ENCODE measurements at places on chromosomes 16 and 17. TPM values are rescaled to one million over a fixed set of nuclear protein-coding genes. Genes with fewer than 3 reads are reported as not detected.

The CACNG3 gene
- not detected for total RNA-seq

DNA sequence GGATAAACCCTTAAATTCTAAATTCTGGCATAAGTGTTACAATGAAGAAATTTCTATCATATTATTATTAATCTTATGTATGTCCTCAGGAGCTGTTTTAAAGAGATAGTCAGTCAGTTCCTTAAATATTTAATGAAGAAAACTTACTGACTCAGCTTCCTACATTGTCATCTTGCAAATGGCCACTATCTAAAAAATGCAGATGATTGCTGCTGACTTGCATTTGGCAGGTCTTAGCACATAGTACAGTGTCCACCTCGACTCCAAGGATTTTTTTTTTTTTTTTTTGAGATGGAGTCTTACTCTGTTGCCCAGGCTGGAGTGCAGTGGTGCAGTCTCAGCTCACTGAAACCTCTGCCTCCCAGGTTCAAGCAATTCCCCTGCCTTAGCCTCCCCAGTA, 55.1 kb upstream of the CORO6 start:
- H3K27me3 ChIP-seq, result no peaks in the 10 kb centered on the region
- no peak for DNase-seq
- peak overlapping the region; percentile 73 for H3K27ac ChIP-seq
- no peaks in the 10 kb centered on the region for H3K36me3 ChIP-seq
- peaks cover 36% of the 10 kb centered on the region for H3K4me1 ChIP-seq
- H3K4me3 ChIP-seq, result no peak overlapping the region

- no peak overlapping the region for H3K27ac ChIP-seq
- no peaks in the 10 kb centered on the region for H3K27me3 ChIP-seq
- DNase-seq, result no peak
- no peaks in the 10 kb centered on the region for H3K4me1 ChIP-seq
Measured at GRCh38 chr16:12749076-12749475, 54.6 kb downstream of the CPPED1 start.

DNA sequence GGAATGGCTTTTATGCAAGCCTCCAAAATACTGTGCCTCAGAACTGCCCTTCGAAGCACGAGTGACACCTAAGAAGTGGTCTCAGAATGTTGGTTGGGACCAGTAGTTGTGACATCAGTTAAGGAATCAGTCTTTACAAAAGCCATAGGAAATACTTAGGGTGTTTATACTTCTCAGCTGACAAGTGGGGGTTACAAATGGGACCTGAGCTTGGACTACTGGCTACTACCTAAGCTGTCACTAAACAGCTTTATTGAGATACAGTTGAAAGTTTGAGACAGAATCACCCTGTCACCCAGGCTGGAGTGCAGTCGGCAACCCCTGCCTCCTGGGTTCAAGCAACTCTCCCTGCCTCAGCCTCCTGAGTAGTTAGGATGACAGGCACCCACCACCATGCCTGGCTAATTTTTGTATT, 5.0 kb downstream of the RPL19 start:
- H3K4me3 ChIP-seq, result no peak overlapping the region
- H3K36me3 ChIP-seq, result peaks cover 40% of the 10 kb centered on the region
- no peak overlapping the region for H3K27ac ChIP-seq
- H3K27me3 ChIP-seq, result no peaks in the 10 kb centered on the region
- DNase-seq, result no peak

The GABARAP gene
- total RNA-seq, result 391 TPM

DNA sequence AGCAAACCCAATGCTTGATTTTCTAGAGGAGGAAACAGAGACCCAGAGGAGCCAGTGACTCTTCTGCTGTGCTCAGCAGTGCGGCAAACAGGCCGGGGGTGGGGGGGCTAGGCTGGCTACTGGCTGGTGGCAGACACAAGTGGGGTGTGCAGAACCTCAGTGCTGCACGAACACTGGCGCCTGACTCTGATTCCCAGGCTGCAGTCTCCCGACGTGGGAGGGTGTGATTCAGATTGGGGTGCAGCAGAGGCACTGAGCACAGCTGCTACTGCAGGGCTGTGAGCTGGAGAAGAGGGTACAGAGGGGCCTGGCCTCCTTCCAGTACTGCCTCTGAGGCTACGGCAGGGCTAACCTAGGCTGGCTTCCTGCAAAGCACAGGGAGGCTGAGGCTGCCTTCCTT, 8.1 kb downstream of the RPL19 start:
- no peak overlapping the region for H3K4me3 ChIP-seq
- no peak for DNase-seq
- H3K27me3 ChIP-seq, result no peaks in the 10 kb centered on the region
- peaks cover 30% of the 10 kb centered on the region for H3K4me1 ChIP-seq
- no peak overlapping the region for H3K27ac ChIP-seq

The GDE1 gene
- total RNA-seq, result 90.9 TPM

The CSH1 gene
- total RNA-seq, result not detected

The GUCY2D gene
- not detected for total RNA-seq

DNA sequence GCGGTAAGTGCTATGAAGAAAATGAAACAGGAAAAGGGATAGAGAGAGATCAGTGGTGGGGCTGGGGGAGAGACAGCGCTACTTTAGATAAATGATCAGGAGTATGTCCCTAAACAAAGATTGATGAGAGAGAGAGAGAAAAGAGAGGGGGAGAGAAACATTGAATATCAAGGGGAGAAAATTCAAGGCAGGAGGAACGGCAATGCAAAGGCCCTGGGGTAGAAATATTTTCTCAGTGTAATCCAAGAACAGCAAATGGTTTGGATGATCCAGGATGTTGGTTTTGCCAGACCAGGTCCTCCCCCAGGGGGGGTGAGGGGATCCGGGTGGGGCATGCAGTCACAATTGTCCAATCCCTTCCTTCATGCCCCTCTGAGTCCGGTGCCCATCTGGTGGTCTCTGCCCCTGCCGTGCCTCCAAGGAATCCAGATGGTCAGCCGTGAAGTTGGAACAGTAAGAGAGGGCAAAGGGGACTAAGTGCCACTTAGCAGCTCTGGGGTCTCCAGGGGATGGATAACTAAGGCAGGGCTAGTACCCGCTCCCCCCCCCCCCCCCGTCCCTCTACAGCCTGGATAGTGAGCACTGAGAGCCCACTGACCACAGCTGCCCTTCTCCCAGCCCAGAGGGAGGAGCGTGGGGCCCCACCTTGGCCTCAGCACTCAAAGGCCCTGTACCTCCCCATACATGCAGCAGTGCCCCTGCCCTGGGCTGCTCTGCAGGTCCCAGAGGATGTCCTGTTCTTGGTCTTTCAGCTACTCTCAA, 43.7 kb downstream of the TMEM132E start:
- DNase-seq, result no peak
- H3K4me3 ChIP-seq, result no peak overlapping the region
- H3K4me1 ChIP-seq, result no peaks in the 10 kb centered on the region
- no peak overlapping the region for H3K27ac ChIP-seq
- H3K27me3 ChIP-seq, result peaks cover 86% of the 10 kb centered on the region

DNA sequence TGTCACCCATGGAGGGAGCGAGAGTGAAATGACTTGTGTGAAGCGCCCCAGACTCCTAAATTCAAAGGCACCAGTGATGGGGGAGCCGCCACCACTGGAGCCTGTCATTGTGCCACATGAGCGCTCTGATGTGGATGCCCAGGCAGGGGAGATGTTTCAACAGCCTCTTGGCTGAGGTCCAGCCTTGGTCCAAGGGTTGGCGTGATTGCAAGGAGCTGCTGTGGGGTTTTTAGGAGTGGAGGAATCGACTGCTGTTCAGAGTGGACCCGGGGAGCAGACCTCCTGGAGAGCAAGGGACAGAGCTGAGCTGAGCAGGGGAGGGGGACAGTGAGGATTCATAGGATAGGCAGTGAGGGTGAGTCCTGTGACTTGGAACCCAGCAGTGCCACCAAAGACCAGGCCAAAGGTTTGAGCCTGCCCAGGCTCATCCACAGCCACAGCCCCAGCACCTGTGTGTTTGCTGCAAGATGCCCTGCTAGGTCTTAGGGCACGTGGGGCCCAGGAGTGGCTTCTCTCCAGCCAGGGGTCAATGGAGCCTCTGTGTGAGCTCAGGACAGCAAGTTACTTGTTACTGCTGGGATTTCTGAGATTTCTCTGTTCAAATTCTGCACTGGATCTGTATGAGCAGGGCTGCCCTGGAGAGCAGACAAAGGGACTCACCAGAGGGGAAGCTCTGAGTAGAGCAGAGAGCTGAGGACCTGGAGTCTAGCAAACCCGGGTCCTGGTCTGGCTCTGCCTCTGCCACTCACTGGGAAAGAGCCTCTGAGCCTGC, 20.3 kb downstream of the RHBDL3 start:
- H3K27ac ChIP-seq, result no peak overlapping the region
- H3K27me3 ChIP-seq, result peaks cover 16% of the 10 kb centered on the region
- DNase-seq, result no peak
- no peaks in the 10 kb centered on the region for H3K36me3 ChIP-seq

The PDK2 gene
- total RNA-seq, result 35.8 TPM

GRCh38 chr16:22316411-22316811, 19.2 kb downstream of the POLR3E start:
- no peaks in the 10 kb centered on the region for H3K27me3 ChIP-seq
- peaks cover 3% of the 10 kb centered on the region for H3K4me1 ChIP-seq
- DNase-seq, result no peak
- H3K27ac ChIP-seq, result no peak overlapping the region
- peaks cover 98% of the 10 kb centered on the region for H3K36me3 ChIP-seq

The APPBP2 gene
- total RNA-seq, result 26.8 TPM

- H3K4me3 ChIP-seq, result no peak overlapping the region
- DNase-seq, result no peak
- H3K36me3 ChIP-seq, result peaks cover 61% of the 10 kb centered on the region
- H3K27ac ChIP-seq, result peak overlapping the region; percentile 70
- no peaks in the 10 kb centered on the region for H3K27me3 ChIP-seq
- H3K4me1 ChIP-seq, result peaks cover 60% of the 10 kb centered on the region
Measured at GRCh38 chr16:66510711-66511601, 39.0 kb downstream of the TK2 start.

DNA sequence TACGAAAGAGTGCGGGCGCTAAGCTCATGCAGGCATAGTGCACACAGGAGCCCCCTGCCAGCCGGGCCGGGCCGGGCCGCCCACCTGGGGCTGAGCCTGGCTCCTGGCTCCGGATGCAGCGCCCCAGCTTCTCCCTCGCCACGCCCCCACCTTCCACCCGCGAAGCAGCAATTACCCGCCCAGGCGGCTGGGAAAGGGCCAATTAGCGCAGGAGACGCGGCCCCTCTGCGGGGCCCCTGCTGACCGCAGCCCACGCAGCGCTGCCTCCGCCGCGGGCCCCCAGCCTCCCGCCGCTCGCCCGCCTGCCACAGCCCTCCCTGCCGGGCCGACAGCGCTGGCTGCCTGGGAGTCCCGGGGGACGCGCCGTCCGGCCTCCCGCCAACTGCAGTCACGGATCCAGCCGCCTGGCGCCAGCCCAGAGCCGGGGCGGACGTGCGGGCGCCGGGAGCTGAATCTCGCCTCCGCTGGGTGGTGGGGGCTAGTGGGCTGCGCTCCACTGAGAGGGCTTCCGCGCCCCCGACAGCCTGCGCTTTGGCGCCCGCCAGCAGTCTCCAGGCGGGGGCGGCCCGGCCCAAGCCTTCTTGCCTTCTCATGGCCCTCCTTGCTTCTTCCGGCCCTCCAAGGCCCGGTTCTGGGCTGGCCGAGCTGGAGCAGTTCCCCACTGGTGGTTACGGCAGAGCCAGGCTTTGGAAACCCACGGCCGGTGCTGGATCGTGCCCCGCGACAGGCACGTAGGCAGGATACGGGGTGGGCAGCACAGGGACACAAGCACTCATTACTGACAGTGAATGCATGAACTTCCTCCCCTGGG, 14.9 kb upstream of the CBFB start:
- peaks cover 15% of the 10 kb centered on the region for H3K4me1 ChIP-seq
- H3K27ac ChIP-seq, result peak overlapping the region; percentile 69
- H3K4me3 ChIP-seq, result peak overlapping the region; percentile 67
- no peak for DNase-seq

- no peak overlapping the region for H3K4me3 ChIP-seq
- H3K27me3 ChIP-seq, result no peaks in the 10 kb centered on the region
- no peak overlapping the region for H3K27ac ChIP-seq
- H3K36me3 ChIP-seq, result no peaks in the 10 kb centered on the region
- DNase-seq, result no peak
Measured at GRCh38 chr16:84281074-84281473, 13.6 kb upstream of the WFDC1 start.

The KREMEN2 gene
- not detected for total RNA-seq

DNA sequence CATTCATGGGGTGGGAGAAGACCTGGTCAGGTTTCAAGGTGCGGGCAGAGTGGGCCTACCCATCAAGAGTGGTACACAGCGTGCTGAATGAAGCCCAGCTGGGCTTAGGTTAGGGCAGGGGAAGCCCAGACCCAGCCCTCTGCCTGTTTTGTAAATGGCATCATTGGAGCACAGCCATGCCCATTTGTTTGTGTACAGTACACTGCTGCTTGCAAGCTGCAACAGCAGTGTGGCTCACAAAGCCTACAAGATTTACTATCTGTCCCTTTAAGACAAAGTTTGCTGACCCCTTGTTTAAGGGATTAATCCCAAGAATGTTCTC, 230.1 kb upstream of the TNRC6C start:
- no peak for DNase-seq
- H3K27ac ChIP-seq, result peak overlapping the region; percentile 79
- H3K36me3 ChIP-seq, result no peaks in the 10 kb centered on the region

The KIF2B gene
- total RNA-seq, result not detected

GRCh38 chr17:7549401-7550055, 670 bp downstream of the TNFSF12 start:
- peaks cover 28% of the 10 kb centered on the region for H3K4me1 ChIP-seq
- DNase-seq, result no peak

The EFNB3 gene
- total RNA-seq, result 0.34 TPM

Measured in esophagus muscularis mucosa (tissue), 4 donors.